ENCODE measurements at places on chromosomes 11 and 22.

GRCh38 chr11:105023003-105023402 lies at the start of gene CASP5:
CASP5 (minus strand) TSS chr11:105023168; CDS start chr11:105023136, 32 bp downstream.
- DNase-seq, result no peak

- DNase-seq, result no peak
Observed at GRCh38 chr11:131681920-131682319, 311.5 kb downstream of the NTM start.

GRCh38 chr11:72683782-72684200 lies 9.6 kb upstream of the PDE2A start:
- DNase-seq, result peak; percentile 78

DNA sequence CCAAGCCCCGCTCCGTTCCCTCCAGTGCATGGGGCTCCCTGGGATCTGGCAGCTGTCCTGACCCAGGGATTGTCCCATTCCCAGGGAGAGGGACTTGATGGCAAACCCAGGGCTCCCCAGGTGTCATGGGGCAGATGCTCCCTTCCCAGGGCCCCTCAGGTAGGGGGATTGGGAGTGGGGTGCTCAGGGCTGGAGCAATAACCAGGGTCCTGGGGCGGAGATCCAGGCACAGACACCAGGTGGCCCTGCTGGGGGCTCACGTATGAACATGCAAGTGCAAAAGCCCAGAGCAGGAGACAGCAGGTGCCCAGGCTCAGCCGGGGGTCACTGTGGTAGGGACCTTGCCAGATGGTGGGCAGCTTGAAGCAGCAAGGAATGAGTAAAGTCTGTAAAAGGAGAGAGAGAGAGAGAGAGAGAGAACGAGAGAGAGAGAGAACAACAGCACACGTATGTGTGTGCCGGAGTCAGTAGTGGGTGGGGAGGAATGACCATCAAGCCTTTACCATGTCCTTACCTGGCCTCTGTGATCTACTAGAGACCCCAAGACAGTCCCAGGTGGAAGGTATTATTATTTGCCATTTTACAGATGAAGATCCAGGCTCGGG lies 19.3 kb upstream of the MPPED1 start:
- DNase-seq, result no peak

DNA sequence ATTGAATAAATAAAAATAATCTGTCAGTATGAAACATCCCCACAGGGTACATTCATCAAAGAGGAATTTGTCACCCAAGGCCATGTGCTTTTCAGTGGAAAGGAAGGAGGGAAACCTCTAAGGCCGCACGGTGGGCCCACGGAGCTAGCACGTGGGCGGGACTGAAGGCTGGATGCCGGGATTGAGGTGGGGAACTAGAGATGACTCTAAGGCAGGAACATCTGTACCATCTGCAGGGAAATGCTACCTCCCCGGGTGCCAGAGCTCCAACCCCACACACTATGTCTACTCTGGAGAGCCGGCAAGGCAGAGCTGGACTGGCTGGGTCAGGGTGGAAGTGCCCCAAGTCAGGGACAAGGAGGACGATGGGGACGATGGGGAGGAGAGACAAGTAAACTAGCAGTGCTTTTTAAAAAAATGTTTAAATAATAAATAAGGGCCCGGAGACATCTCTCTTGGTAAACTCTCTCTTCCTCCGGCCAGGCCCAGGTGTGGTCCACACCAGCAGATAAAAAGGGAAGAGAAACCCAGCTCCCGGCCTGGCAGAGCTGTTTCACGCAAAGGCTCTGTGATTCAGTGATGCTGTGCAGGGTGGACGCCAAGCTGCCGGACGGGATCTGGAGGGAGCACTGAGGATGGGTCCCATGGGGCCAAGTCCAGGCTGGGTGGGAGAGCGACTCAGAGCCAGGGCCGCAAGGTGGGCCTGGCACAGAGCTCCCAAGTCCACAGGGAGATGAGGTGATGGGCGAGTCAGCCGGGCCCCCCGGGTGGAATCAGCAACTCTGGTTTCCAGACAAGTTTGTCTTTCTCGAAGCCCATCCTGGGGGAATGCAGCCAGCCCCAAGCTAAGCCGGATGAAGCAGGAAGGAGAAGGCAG lies 5.8 kb downstream of the LIF start:
- DNase-seq, result peak; percentile 53
